ENCODE measurements at places on chromosomes 7 and 10. TPM values are rescaled to one million over a fixed set of nuclear protein-coding genes. Genes with fewer than 3 reads are reported as not detected.

APBB1IP gene
- not detected for total RNA-seq

SPDYE2B gene
- not detected for total RNA-seq

SPOCK2 gene
- total RNA-seq, result 0.54 TPM

MAGI2 gene
- 10.7 TPM for total RNA-seq

CLRN3 gene
- not detected for total RNA-seq

- H3K4me3 ChIP-seq, result no peak overlapping the region
- peaks cover 10% of the 10 kb centered on the region for H3K4me1 ChIP-seq
- no peak for DNase-seq
- H3K36me3 ChIP-seq, result no peaks in the 10 kb centered on the region
- no peaks in the 10 kb centered on the region for H3K27me3 ChIP-seq
Measured at GRCh38 chr7:94170836-94171235, 166.7 kb upstream of the BET1 start.

DNA sequence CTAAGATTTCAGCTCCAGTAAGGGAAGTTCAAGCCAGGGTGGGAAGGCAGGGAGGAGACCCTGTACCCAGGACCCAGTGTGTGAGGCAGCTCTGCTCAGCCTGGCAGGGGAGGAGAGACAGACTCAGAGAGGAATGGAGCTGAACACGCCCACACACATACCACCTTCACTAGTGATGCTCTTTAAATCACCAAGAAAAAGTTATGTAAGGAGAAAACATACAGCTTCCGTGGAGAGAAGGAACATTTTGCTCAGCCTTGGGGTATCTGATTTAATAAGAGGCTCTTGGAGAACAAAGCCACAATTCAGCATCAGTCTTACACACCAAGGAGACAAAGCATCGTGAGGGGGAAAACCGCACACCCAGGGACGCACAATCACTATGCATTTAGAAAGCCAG lies 62.9 kb downstream of the PRKAG2 start:
- no peak overlapping the region for H3K4me3 ChIP-seq
- no peaks in the 10 kb centered on the region for H3K36me3 ChIP-seq
- peaks cover 3% of the 10 kb centered on the region for H3K4me1 ChIP-seq
- no peak overlapping the region for H3K27ac ChIP-seq
- DNase-seq, result no peak
- peaks cover 68% of the 10 kb centered on the region for H3K27me3 ChIP-seq

- H3K4me1 ChIP-seq, result peaks cover 19% of the 10 kb centered on the region
- no peak overlapping the region for H3K27ac ChIP-seq
- no peaks in the 10 kb centered on the region for H3K36me3 ChIP-seq
Measured at GRCh38 chr7:42674541-42674940, 237.3 kb downstream of the C7orf25 start.

DNA sequence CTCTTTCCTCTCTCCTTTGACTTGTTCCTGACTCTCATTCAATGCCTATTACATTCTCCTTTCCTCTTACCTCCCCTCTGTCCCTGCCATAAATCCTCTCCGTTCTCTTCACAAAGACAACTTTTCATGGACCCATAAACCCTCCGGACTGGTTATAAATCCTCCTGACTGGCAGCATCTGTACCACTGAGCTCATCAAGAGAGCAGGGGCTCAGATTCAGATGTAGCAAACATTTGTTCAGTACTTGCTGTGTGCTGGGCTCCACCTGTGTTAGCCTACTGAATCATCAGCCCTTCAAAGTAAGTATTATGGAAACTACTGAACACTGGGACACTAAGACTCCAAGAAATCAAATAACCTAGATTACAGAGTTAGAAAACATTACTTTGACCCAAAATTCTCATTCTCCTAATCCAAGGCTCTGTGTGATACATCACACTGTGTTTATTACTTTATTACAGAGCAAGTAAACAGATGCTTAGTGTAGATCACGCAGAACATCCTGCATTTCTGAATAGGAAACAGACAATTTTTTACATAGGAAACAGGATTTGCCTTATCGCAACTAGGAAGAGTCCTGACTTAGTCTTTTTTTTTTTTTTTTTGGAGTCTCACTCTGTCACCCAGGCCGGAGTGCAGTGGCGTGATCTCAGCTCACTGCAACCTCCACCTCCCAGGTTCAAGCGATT lies 108.6 kb upstream of the PDE1C start:
- H3K27ac ChIP-seq, result no peak overlapping the region
- DNase-seq, result no peak
- H3K36me3 ChIP-seq, result no peaks in the 10 kb centered on the region
- no peak overlapping the region for H3K4me3 ChIP-seq
- H3K27me3 ChIP-seq, result no peaks in the 10 kb centered on the region

DNA sequence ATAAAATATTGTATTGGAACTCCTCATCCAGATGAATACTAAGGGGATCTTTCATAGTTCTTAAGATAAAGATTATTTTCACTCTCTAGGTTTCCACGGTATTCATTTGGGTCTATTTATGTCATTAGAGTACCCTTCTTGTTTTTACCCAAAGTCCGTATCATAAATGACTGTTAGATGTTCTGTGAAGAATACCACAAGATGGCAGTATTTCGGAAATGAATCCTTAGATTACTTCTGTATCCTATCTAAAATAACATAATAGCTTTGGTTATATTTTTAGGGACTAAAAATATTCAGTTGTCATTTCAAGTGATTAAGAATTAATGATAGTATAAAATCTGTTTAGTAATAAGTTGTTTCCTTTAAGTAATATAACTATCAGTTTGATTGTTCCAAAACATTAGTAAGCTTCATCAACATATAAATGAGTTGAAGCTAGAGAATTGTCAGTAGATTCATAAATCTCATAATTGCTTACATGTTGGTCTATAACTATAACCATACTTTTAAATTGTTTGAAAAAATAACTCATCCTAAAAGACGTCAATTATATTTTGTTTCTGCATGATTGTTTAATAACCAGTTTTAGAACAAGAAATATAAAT lies 337.5 kb upstream of the KCND2 start:
- no peak overlapping the region for H3K27ac ChIP-seq
- H3K36me3 ChIP-seq, result no peaks in the 10 kb centered on the region
- no peaks in the 10 kb centered on the region for H3K27me3 ChIP-seq
- DNase-seq, result no peak

- no peak for DNase-seq
- no peak overlapping the region for H3K27ac ChIP-seq
- H3K36me3 ChIP-seq, result peaks cover 7% of the 10 kb centered on the region
Measured at GRCh38 chr7:35676211-35676610, 18.7 kb downstream of the HERPUD2 start.

GRCh38 chr7:10889266-10889898 lies 84.3 kb upstream of the PHF14 start:
- no peak overlapping the region for H3K4me3 ChIP-seq
- DNase-seq, result no peak
- H3K27ac ChIP-seq, result no peak overlapping the region
- peaks cover 6% of the 10 kb centered on the region for H3K4me1 ChIP-seq

GRCh38 chr10:77165445-77166208 lies 472.0 kb downstream of the KCNMA1 start:
- H3K4me3 ChIP-seq, result peak overlapping the region; percentile 60
- no peaks in the 10 kb centered on the region for H3K36me3 ChIP-seq
- DNase-seq, result no peak
- no peaks in the 10 kb centered on the region for H3K27me3 ChIP-seq
- H3K4me1 ChIP-seq, result peaks cover 22% of the 10 kb centered on the region
- no peak overlapping the region for H3K27ac ChIP-seq

DNA sequence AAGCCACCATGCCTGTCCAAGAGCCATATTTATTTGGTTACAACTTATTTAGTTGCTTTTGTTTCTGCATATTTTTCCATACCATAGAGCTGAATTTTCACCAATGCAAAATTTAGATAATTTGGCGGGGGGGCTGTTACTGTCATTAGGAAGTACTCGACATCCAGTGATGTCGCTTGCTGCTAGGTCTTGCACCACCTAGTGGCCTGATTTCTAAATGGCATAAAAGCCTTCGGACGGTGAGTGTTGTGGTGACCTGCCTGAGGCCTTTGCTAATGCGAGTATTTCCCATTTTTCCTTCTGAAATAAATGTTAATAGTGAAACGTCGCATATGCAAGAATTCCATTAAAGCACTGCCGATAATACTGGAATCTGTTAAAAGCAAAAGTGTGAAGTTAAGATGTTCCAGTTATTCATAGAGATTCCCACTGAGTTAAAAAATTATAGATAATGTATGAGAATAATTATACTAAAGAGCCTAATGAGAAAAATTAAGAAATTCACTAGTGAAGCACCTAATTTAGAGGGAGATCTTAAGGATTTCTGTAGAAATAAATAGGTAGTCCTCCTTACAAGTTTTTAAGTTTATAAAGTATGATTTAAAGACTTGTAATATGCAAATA lies 86.1 kb upstream of the DNAJB6 start:
- no peaks in the 10 kb centered on the region for H3K27me3 ChIP-seq
- no peak overlapping the region for H3K4me3 ChIP-seq
- H3K4me1 ChIP-seq, result no peaks in the 10 kb centered on the region
- H3K27ac ChIP-seq, result no peak overlapping the region
- H3K36me3 ChIP-seq, result peaks cover 13% of the 10 kb centered on the region

- H3K27ac ChIP-seq, result no peak overlapping the region
- no peaks in the 10 kb centered on the region for H3K27me3 ChIP-seq
- H3K36me3 ChIP-seq, result no peaks in the 10 kb centered on the region
- no peak overlapping the region for H3K4me3 ChIP-seq
- DNase-seq, result no peak
Measured at GRCh38 chr10:104732222-104732621, 91.1 kb downstream of the SORCS3 start.

DNA sequence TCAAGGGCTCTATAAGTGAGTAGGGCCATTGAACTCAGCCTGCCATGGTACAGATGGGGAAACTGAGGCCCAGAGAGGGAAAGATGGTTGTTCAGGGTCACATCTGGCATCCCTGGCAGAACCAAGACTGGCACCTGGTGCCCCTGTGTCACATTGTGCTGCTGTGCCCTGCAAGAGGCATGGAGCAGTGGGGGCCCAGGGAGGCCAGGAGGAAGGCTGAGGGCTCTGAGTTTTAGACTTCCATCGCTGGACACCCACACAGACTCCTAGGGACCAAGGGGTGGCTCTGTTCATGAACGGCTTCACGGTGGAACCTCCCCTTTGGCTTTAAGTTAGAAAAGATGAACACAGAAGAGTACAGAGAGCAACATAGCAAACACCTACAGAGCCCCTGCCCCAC lies 66.7 kb upstream of the AQP1 start:
- DNase-seq, result no peak
- H3K27ac ChIP-seq, result no peak overlapping the region
- peaks cover 32% of the 10 kb centered on the region for H3K4me1 ChIP-seq
- no peaks in the 10 kb centered on the region for H3K27me3 ChIP-seq
- no peaks in the 10 kb centered on the region for H3K36me3 ChIP-seq

DNA sequence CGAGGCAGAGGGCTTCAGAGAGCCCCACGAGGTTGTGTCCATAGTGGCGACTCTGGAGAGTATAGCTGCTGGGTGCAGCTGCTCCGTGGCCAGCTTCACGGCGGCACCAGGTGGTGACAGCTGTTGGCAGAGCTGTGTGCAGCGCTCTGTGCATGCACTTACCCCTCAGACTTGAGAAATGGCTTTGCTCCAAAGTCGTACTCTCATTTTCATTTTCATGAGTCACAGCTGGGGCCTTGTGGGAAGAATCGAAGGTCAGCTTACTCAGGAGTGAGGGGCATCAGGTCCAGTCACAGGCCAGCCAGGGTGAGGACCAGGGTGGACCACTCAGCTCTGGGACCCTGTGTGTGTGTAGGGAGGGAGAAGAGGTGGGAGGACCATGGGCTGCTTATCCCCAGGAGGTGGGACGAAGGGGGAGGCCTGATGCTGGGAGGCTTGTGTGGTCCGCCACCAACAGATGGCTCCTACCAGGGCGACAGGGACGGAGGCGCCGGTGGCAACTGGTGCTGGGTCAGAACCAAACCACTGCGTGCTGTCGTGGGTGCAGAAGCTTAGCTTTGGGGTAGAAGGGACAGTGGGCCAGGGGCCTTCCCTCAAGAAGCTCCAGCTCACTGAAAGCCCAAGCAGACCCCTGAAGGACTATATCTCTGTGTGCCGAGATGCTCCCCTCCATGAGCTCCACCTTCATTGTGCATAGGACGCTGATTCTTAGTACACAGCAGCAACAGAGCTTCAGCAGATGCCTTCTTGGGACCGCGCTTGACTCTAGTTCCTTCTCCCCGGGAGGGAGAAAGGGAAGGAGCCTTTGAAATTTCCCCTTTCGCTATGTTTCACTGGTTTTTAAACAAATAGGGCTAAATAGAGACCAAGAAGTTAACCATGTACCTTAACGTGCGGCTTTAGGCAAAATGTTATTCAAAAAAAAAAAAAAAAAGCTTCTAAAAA lies 225.0 kb downstream of the CELF2 start:
- peaks cover 3% of the 10 kb centered on the region for H3K36me3 ChIP-seq
- no peaks in the 10 kb centered on the region for H3K4me1 ChIP-seq
- H3K27me3 ChIP-seq, result no peaks in the 10 kb centered on the region
- no peak overlapping the region for H3K27ac ChIP-seq

DNA sequence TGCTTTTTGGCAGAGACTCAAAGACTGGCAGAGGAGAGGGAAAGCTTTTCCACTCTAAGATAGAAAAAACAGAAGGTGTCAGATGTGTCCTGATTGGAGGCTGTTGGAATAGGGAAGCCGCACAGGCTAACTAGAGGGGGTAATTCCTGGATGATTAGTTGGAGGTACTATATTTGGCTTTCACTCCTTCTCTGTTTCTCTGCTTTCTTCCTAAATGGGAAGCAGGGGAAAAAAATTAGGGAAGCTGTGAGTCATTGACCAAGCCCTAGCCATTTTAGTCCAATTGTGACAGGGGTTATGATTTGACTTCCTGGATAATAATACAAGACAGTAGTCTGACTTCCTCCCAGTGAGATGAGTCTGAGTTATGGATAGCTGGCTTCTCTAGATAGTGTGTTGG lies 475.2 kb upstream of the CELF2 start:
- H3K4me3 ChIP-seq, result no peak overlapping the region
- no peak for DNase-seq
- H3K4me1 ChIP-seq, result peaks cover 4% of the 10 kb centered on the region

GRCh38 chr7:79084423-79084822 lies 369.0 kb downstream of the MAGI2 start:
- H3K36me3 ChIP-seq, result no peaks in the 10 kb centered on the region
- no peak for DNase-seq
- peaks cover 5% of the 10 kb centered on the region for H3K27me3 ChIP-seq
- H3K4me3 ChIP-seq, result no peak overlapping the region
- no peak overlapping the region for H3K27ac ChIP-seq

DNA sequence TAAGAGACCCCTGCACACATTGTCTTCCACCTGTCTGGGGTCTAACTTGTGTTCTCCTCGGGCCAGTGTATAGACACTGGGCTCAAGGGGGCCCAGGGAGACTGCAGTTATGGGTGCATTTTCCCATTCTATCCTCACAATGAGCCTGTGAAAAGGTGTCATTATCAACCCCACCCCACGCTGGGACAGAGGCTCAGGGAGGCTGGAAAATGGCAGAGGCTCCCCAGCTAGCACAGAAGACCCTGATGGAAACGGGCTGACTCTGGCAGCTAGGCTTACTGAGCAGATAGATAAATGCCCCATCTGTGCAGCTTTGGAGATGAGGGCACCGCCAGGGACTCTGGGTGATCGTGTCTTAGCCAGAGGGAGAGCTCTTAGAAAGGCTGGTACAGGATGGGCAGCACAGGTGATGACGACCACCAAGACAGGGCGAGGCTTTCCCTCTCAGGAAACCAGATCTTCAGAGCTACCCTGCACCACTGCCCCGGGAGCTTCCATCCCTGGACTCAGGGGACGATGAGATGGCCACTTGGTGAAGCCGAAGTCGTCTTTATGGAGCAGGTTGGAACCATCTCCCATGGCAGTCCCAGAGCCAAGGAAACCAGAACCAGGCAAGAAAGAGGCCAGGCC lies 58.2 kb upstream of the CHST15 start:
- H3K27ac ChIP-seq, result peak overlapping the region; percentile 54
- H3K4me1 ChIP-seq, result peaks cover 27% of the 10 kb centered on the region
- no peaks in the 10 kb centered on the region for H3K36me3 ChIP-seq
- H3K4me3 ChIP-seq, result no peak overlapping the region

GRCh38 chr7:16091701-16092310 lies 329.5 kb downstream of the CRPPA start:
- H3K36me3 ChIP-seq, result no peaks in the 10 kb centered on the region
- DNase-seq, result no peak
- no peak overlapping the region for H3K4me3 ChIP-seq
- no peaks in the 10 kb centered on the region for H3K27me3 ChIP-seq
- no peak overlapping the region for H3K27ac ChIP-seq

Data from osteocyte (in vitro differentiated cells).